ENCODE measurements at places on chromosomes 12 and 14.

DNA sequence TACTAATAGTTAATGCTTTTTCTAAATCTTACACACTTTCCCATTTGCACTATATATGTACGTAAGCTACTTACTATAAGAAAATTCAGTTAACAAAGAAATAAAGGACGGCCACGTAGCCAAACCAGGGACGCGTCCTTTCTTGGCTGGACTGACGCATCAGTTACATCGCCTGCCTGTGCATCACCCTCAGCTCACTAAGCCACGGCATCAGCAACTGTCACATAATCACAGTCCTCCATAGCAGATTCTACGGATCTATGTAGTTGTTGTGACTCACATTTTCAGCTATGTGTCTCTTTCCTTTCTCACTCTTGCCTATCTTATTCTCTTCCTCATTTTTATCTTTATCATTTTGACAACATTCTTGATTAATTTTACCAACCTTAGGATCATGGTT, 38.1 kb upstream of the C12orf50 start:
- DNase-seq, result no peak

GRCh38 chr14:103267226-103267910, 66.7 kb upstream of the EIF5 start:
- DNase-seq, result no peak

DNA sequence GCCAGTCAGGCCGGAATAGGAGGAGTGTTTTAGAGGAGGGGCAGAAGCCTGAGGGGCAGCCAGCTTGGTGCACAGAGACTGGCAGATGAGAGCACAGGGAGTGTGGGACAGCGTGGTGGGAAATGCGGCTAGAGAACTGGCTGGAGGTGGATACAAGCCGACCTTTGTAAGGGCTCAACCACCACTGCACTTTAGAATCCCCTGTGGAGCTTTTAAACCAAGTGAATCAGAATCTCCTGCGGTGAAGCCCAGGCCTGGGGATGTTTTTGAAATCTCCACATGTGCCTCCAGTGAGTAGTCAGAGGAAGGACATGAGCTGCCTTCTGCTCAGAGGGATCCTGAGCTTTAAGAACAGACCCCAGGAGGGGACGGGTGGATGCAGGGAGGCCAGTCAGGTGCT, 10.9 kb upstream of the PCED1B start:
- DNase-seq, result no peak

- DNase-seq, result no peak
These were observed 100.7 kb upstream of the ATF7IP start for GRCh38 chr12:14264778-14265177.

DNA sequence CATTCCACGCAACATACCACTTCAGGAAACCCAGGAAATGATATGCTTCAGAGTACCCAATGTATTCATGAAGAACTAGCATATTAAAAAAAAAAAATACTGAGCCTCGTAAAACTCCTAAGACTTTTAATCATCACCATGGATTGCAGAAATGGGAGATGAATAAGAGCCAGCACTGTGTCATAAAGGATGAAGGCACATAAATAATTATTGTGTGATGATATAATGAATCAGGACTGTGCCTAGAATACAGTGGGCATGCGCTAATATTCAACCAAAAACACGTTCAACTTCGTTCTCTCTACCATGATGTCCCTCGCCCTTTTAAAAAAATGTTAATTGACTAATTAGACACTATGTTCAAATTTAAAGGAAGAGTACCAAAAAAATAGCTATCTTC, 68.7 kb downstream of the CIT start:
- no peak for DNase-seq

GRCh38 chr12:5078423-5078822, 34.7 kb downstream of the KCNA5 start:
- DNase-seq, result no peak

DNA sequence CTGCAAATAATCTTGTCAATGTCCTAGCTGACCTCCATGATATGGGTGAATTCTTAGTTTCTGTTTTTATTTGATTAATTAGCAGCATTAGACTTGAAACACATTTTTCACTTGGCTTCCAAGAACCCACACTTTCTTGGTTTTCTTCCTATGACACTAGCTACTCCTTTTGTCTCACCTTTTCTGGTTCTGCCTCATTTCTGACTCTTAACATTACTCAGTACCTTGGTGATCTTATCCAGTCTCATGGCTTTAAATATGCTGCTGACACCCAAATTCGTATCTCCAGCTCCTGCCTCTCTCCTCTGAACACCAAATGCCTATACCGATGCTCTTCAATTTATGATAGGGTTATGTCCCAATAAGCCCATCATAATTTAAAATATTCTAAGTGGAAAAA, 32.0 kb upstream of the SSTR1 start:
- DNase-seq, result no peak

- no peak for DNase-seq
These were observed 30.3 kb upstream of the KLRF1 start for GRCh38 chr12:9796971-9797370.

GRCh38 chr12:42261708-42262107, 23.7 kb upstream of the YAF2 start:
- no peak for DNase-seq

DNA sequence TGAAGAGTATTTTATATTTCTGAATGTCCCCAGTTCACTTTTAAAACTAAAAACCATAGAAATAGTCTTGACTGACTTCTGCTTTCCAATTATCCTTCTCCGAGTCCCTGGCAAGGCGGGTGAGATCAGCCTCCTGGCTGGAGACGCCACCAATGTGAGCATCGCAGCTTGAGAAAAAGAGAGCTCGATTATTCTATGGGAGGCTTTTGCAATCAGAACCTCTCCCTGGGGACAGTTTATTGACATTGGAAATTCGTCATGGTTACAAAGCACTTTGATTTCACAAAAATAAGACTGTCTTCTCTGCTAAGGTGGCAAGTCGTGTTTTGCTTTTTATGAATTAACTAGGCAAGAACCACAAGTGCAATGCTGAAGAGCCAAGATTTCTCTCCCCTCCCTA, 23.6 kb upstream of the GPHB5 start:
- no peak for DNase-seq

DNA sequence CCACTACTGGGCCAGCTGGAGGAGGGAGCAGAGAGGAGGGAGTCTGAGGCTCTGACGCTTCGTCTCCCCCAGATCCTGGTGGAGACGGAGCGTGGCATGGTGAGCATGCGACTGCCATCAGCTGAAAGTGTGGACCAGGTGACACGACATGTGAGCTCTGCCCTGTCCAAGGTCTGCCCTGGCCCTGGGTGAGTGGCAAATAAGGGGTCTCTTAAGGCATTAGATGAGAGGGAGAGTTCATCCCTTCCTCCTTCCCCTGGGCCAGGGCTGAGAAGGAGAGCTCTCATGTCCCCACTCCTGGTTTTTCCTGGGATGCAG, 2.5 kb downstream of the CARMIL3 start:
- DNase-seq, result no peak

DNA sequence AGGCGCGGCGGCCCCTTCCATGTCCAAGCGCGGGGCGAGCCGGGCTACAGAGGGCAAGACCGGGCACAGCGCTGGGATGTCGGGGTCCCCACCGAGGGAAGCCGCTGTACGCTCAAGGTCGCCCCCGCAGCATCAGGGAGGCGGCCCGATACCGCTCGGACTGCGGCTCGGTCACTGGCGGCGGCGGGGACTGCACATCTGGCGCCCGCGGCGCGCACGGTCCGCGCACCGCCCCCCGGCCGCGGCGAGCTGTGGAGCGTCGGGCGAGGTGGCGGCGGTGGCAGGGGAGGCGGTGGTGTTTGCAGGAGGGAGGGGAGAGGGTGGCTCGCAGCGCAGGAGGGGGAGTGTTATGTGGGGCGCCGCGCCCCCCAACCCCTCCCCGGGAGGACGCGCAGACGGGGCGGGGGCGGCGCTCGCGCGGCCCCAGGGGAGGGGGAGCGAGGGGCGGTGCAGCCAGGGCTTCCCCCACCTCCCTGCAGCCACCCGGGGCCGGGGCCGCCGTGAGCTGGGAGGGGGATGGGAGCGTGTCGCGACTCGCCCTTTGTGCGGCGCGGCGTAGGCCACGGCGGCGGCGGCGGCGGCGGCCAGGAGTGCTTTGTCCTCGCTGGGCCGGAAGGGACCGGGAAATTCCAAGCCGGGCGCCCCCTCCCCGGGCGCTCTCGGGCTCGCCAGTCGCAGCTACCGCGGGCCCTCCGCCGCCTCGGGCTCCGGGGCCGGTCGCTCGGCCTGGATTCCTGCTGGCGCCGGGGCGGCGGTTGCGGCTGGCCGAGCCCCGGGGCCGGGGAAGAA, at the start of gene NUAK1:
NUAK1 (minus strand) TSS at position 322 of the 789 bp plus-strand sequence; CDS start at position 21, 301 bp downstream.
- DNase-seq, result no peak

GRCh38 chr14:80679273-80679672, 262.3 kb downstream of the CEP128 start:
- no peak for DNase-seq

DNA sequence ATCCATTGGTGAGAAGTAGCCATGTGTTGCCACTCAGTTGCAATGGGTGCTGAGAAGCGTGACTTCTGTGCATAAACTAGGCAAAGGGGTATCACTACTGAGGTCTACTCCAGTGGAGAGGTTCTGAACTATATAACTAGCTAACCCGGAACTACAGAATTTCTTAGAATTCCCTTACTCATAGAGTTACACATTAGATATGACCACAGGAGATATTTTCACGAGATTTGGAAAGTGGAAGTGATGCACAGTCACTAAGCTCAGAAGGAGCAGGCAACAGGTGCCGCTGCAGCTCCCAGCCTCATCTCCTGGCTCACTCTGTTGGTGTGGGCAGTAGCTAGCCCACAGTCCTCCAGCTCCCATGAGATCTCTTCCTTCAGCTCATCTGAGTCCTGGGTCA, 136.6 kb downstream of the SSPN start:
- no peak for DNase-seq

DNA sequence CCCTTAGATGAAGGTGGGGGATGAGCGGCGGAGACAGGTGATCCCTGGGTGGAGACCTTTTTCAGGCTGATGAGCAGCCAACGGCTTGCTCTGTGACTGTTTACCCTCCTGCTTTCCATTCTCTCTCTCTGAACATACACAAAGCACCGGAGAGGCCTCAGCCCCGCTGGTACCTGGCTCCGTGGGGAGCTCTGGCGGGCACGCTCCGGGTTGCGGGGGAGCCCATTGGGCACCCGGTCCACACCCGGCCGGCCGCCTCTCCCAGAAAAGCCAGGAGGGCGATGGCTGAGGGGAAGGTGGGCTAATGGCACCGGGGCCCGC, 545 bp downstream of the SMARCC2 start:
- DNase-seq, result no peak

DNA sequence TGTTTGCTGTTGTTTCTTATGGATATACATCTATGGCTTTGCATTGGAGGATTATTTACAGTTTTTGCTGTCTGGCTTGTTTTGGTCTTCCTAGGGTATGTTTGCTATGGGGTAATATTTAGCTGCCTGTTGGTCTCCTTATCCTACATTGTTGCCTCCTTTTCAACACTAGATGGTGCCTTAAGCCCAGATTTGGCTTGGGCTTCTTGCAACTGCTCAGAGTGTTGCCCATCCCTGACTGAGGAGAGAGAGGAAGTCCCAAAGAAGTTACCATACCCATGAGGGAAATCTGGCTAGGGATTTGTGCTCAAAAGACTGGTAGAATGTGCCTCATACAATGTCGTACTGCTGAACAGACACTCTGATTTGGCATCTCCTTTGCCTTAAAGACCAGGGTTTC, 94.6 kb upstream of the MUCL1 start:
- DNase-seq, result no peak

DNA sequence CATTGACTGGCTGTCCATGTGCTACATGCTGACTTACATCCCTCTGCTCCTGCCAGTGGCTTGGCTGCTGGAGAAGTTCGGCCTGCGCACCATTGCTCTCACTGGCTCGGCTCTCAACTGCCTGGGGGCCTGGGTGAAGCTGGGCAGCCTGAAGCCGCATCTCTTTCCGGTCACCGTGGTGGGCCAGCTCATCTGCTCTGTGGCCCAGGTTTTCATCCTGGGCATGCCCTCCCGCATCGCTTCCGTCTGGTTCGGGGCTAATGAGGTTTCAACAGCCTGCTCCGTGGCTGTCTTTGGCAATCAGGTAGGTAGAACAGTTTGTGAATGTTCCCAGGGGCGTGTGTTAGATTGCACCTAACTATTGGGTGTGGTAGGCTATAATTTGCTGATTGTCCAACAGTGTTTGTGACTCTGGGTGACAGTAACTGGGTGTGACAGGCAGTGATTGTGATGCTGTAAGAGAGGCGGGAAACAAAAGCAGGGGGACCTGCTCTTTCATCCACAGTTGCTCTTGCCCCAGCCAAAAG, 981 bp downstream of the FLVCR2 start:
- DNase-seq, result no peak

DNA sequence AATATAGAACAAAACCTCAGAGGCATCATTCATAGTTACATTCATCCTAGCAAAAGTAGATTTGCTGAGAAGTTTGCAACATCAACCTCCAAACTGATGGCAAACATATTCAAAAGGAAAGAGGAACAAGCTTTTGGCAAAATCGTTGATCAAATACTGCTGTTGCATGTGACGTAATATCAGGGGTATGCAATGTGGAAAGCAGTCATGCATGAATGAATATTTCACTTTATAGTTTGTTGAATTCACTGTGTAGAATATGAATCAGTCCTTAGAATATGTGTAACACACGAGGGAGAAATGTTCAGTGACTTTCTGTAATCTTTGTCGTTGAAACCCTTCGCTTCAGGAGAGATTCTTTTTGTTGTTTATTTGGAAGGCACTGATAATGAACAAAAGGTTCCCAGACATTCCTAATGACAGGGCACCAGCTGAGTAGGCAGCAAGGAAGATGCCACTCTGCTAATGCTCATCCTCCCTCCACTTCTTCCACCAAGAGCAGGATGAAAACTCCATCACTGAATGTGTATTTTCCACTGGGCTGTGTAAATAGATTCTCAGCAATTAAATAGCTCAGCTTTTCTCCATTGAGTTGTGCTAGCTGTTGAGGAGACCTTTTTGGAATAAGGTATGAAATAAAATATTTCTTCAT, 126.1 kb downstream of the PELI2 start:
- DNase-seq, result no peak

DNA sequence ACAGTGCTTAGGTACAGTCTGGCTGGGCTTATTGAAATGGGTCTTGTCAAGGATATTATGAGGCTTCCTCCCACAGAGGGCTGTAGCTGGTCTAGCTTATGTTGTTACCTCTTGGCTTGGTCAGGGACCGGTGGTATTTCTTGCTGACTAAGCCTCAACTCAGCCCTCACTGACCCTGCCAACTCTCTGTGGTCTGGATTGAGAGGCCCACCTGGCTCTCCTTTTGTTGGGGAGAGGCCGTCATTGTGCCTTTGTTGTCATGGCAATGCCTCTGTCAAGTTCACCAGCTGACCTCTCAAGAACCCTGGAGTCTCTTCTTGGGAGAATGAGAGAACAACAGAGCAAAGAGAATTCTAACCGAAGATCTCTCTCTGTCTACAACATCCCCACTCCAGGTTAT, 245.6 kb upstream of the NPAS3 start:
- no peak for DNase-seq
